ENCODE measurements at places on chromosomes 2 and 18.

DNA sequence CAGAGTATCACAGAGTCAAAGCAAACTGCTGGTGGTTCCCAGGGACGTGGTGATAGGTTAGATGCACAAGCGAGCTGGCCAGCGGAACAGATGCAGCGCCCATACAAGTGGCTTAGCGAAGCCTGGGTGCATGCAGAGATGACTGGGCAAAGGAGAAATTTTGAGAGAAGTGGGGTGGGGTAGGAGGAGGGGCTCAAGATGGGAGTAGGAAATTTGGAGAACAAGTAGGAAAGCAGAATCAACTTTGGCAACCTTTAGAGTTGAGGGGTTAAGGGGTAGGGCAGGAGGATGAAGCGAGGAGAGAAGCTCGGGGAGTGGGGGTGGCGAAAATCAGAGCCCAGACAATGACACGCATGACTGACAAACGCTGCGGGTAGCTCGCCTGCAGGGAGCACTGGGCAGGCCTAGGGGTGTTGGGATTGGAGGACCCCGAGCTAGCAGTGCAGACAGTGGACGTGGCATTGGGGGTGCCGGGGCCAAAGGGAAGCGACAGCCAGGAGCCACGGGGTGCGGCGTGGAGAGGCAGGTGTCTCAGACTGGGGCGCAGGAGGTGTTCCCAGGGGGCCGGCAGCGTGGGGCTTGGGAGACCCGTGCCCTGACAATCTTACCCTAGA lies 431 bp downstream of the FAM98A start:
- DNase-seq = no peak

- no peak for DNase-seq
Observed at GRCh38 chr18:55250768-55251173, 291.5 kb upstream of the CCDC68 start.

DNA sequence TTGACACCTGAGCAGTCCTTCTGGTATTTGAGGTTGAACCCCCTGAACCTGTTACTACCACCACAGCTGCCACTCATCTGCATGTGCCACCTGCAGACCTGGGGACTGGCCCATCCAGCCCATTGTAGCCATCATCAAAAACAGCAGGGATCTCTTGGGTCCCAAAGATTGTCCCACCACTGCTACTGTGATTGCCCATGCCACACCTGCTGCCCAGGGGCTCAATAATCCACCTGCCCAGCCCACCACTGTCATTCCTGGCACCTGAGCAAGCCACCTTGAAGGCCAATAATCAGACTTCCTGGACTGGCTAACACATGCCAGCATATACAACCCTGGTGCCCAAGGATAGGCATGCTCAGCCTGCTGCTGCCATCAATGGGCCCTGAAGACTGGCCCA lies 327.6 kb downstream of the CYRIA start:
- no peak for DNase-seq

DNA sequence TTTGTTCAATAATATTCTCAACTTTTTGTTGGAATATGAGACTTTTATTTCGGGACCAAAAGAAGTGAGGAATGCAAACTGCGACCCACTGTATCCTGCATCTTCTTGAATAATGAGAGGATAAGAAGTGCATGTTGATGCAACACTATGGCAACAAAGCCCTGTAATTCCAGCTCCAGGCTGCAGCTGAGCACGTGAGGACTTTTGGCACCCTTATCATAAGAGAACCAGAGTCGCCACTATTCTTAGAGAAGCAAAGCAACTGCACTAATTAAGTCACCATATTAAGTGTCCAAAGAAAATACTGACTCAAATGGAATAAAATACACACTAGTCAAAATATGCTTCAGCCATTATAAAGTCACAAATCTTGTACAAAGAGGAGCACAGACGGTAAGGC lies 65.8 kb downstream of the FAM210A start:
- no peak for DNase-seq

GRCh38 chr2:58757971-58758370 lies 516.8 kb upstream of the FANCL start:
- DNase-seq = no peak

- no peak for DNase-seq
Observed at GRCh38 chr2:43086451-43087221, 139.8 kb downstream of the ZFP36L2 start.

DNA sequence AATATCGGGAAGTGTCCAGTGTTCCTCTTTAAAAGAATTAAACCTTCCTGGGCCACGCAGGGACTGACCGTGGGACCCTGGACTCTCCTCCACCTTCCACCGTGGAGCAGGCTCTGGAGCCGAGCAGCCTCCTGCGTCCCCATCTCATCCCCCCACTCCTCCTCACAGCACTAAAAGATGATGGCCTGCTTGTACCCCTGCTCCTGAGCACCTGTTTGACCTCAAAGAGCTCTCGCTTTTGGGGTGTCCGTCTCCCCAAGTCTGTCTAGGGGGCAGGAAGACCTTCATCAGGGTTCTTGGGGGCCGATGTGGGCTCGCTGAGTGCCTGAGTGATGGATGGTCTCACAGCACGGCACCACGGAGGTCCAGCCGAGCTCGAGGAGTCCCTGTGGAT lies 1.2 kb upstream of the SDC1 start:
- no peak for DNase-seq

GRCh38 chr2:46383113-46383395 lies 85.8 kb downstream of the EPAS1 start:
- no peak for DNase-seq

DNA sequence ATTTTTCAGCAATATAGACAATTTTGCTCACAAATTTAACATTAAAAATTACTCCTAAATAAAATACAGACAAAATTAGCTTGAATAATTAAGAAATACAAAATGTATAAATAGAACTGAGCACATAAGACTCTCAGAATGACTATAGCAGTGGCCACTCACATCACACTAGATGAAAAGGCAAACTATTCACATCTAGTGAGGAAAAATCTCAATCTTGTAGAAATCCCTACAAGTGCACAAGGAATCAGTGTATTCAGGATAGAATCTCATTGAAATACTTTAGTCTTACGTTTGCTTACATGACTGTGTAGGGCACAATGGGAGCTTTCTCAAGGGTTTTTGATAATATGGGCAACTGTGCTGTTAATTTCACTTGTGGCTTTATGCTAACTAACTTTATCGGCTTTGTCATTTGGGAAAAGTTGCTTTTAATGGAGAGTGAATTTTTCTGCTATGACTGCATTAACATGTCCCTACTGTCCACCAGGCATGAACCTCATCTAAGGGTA lies 678.9 kb upstream of the LRRTM4 start:
- DNase-seq = no peak

DNA sequence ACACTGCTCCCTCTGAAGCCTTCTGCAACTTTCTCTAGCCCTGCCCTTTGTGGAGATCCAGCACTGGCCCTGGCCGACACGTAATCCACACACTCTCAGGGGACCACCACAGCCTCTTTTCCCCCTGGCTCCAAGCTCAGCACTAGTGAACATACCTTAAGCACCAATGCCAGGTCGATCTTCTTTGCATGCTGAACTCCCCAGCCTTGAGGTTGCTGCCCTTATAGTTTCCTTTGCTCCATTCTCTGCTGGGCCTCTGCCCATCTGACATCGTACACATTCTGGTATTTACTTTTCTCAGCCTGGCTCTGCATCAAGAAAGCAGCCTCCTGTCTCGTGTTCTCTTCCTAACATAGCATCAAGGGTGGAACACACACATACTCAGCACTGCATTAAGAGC lies 361.5 kb downstream of the LPIN1 start:
- no peak for DNase-seq

DNA sequence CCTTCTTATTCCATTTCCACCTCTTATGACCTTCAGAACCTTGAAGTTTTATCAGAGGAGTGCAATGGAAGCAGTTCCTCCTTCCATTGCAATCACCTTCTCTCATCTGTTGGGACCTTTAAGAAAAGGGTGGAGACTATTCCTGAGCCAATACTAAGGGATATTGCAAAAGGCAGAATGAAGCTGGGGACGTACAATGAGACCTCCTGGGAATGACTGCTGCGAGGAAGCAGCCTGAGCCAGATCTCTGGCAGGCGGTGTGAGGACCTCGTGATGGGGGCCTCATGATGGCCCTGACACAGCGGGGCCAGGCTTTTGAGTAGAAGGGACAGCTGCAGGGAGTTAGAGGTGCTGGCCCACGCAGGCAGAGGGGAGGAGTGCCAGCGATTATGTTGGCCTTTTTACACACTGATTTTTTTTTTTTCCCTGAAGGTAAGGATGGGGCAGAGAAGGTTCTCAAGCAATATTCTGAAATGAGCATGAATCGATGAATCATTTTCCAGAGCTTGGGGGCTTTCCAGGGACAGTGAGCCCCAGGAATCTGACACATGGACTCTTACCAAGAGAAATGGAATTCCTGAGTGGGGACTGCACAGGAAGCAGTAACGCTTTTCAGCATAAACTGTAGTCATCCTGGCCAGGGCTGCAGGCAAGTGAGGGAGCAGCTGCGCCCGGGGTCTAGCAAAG lies 40.0 kb upstream of the LAPTM4A start:
- no peak for DNase-seq

GRCh38 chr18:68713796-68714195 lies 1.1 kb downstream of the TMX3 start:
- DNase-seq = no peak

DNA sequence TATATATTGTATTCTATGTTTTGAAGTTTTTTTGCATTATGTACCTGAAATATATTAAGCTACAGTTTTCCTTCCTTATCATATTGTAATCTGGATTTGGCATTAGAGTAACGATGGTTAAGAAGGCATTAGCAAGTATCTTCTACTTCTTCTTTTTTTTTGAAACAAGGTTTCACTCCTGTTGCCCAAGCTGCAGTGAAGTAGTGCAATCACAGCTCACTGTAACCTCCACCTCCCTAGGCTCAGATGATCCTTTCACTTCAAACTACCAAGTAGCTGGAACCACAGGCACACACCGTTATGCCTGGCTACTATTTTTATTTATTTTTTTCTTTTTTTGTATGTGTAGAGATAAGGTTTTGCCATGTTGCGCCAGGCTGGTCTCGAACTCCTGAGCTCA lies 201.1 kb downstream of the ZNF804A start:
- DNase-seq = no peak

- DNase-seq = no peak
Observed at GRCh38 chr2:215354771-215355695, 43.2 kb downstream of the ATIC start.

DNA sequence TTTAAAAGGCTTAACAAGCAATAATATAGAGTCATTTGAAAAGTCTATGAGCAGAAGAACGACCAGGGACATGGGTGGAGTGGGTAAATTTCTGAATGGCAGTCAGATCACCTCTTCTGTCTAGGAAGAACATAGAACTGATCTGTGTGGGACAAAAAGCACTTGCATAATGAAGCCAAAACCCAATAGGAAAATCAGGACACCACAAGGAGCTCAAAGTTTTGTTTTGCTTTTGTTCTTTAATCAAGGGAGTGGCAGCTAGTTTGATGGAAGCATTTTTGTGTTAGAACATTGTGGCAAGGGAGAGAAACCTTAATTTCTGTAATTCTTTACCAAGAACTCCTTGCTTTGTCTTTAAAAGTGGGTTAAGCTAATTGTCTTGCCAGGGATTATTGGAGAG lies 240.2 kb upstream of the TANK start:
- no peak for DNase-seq

GRCh38 chr18:3037423-3037915 lies 24.5 kb upstream of the LPIN2 start:
- DNase-seq = no peak

GRCh38 chr2:150605664-150606063 lies 118.2 kb upstream of the RND3 start:
- no peak for DNase-seq

DNA sequence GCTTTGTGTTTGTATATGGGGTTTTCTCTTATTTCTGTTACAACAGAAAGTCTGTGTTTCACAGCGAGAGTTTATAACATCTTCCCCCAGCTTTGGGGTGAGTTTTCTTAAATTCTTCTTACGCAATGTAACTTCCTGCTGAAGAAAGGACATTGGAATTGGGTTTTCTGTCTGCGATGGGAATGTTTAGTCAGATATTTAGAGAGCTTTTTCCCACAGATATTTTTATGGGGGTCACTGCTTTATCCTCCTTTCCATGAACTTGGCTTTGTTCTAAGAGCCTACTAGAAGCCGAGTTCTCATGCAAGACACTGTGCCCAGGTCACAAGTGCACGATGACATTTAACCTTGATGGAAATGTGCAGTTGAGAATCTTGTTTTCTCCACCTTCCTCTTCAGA lies 22.1 kb downstream of the B3GNT2 start:
- DNase-seq = no peak

- DNase-seq = no peak
Observed at GRCh38 chr2:129203331-129203730, 776.1 kb upstream of the RAB6C start.

DNA sequence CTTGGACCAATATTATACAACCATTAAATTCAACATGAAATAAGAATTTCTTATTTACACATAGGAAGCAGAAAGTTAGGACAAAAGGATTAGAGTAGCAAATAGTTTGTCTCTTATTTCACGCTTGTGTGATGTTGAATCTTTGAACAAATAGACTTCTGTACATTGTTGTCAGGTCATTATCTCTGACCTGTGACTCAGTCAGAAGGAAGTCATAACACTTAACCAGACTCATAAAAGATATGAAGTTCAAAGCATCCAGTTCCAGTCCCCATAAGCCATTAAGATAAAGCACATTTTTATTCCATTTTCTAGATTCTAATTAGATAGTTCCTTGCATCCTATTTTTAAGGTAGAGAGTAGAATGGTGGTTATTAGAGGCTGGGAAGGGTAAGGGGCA lies 130.8 kb downstream of the UPP2 start:
- DNase-seq = no peak

DNA sequence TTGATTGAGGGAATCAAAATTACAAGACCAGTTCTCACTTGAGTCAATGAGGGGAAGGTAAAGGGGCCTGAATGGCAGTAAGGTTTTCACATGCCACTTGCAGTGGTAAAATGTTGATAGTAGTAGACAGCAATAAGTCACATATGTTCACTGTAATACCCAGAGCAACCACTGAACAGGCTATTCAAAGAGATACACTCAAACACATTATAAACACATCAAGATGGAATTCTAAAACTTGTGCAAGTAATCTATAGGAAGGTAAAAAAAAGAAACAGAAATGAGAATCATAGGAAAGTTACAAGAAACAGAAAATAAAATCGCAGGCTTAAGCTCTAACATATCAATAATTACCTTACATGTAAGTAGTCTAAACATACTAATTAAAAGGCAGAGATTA lies 86.6 kb upstream of the AFF3 start:
- DNase-seq = no peak

GRCh38 chr2:76713312-76713711 lies 808.9 kb downstream of the LRRTM4 start:
- no peak for DNase-seq

- no peak for DNase-seq
Observed at GRCh38 chr18:58716060-58716756, 44.9 kb downstream of the MALT1 start.

DNA sequence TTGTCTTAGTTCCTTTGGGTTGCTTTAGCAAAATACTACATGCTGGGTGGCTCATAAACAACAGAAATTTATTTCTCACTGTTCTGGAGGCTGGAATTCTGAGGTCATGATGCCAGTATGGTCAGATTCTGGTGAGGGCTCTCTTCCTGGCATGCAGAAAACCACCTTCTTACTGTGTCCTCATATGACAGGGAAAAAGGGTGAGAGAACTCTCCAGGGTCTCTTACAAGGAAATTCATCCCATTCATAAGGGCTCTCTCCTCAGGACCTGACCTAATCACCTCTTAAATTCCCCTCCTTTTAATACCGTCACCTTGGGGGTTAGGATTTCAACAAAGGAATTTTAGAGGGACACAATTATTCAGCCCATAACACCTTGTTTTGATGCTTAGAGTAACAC lies 243.1 kb upstream of the TNP1 start:
- no peak for DNase-seq

- DNase-seq = no peak
Observed at GRCh38 chr2:46420945-46421344, 58.4 kb upstream of the TMEM247 start.

- no peak for DNase-seq
Observed at GRCh38 chr2:193818801-193819499, 1624.2 kb upstream of the TMEFF2 start.
